ENCODE measurements at places on chromosomes 5 and 9.

GRCh38 chr9:13806714-13807113 lies 507.2 kb downstream of the NFIB start:
- no peak for DNase-seq

DNA sequence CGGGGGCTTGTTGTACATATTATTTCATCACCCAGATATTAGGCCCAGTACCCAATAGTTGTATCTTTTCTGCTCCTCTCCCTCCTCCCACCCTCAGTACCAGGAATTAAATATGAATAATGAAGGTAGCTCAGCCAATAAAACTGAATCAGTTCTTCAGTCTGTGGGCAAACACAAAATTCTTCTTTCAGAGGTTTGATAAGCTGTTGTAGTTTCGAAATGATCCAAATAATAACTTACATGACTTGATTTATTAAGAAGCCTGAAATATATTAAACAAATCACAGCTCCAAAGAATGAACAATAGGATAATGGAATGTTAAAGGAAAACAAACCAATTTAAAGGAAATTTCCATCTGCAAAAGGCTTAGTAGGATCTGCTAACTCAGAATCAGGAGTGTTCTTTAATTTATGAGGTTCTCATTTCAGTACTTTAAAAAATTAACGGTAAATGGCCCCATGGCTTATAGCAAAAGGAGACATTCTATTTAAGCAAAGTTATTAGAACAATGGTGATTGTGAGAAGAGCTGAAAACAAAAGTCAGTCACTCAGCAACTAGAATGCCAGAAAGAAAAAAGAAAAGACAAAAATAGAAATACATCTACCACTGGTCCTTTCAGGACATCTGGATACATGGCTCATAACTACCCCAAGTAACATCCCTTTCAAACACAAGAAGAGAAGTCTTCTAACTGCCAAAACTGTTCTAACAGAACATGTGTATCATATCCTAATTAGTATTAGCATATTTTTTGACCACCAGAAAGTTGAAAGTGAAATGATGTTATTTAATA lies 62.4 kb downstream of the NR3C1 start:
- no peak for DNase-seq

GRCh38 chr5:133361922-133362321 lies 250.4 kb downstream of the FSTL4 start:
- no peak for DNase-seq

GRCh38 chr5:161763571-161763970 lies 78.0 kb downstream of the GABRA6 start:
- DNase-seq, result no peak

DNA sequence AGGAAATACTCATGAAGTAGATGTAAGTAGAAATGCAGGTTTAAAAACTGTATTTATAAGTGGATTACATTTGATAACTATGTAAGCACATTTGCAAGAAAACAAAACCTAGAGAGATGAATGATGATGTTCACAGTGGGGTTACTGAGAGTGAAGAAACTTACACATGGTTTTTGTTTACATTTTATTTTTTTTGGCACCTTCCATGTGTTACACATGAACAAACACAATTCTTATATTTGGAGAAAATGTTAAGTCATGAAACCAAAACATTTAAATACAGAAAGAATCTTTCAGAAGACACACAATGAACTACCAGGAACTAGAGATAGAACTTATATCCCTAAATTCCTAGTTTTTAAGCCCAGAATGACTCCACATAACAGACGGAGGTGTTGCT lies 51.5 kb upstream of the SPATA31E1 start:
- DNase-seq, result no peak

DNA sequence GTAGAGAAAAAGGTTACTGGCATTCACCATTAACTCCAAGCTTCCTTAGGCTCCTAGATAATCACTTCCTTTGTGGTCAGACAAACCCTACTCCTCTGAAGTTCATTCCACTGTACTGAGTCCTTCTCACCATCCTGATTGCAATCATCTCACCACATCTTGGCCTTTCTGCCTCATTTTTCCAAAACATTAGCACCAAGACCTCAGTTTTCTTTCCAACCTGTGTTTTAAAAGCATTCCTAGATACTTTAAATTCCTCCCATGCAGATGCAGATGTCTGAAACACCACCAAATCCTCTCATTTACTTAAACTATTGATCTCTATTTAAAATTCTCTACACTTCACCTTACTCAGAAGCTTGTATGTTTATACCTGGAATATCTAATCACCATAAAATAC lies 961.3 kb upstream of the CTNND2 start:
- no peak for DNase-seq

GRCh38 chr5:60101573-60101972 lies 208.0 kb upstream of the PDE4D start:
- DNase-seq, result no peak
